ENCODE measurements at places on chromosomes 3 and 15.

- H3K4me1 ChIP-seq, result peaks cover 26% of the 10 kb centered on the region
- DNase-seq, result no peak
- H3K4me3 ChIP-seq, result no peak overlapping the region
- H3K27me3 ChIP-seq, result no peaks in the 10 kb centered on the region
- H3K27ac ChIP-seq, result no peak overlapping the region
These were observed 4.0 kb upstream of the LMLN start for GRCh38 chr3:197955892-197956477.

DNA sequence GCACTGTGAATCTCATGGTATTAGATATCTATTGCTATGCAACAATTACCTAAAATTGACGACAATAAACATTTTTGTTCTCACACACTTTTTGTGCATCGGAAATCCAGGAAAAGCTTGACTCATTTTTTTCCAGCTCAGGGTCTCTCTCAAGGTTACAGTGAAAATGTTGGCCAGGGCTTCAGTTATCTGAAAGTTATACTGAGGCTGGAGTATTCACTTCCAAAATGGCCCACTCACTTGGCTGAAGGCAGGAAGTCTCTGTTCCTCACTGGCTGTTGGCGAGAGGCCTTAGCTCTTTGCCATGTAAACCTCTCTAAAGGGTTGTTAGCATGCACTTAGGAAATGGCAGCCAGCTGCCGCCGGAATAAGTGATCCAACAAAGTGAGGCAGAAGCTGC lies 41.4 kb downstream of the OSTN start:
- no peak overlapping the region for H3K27ac ChIP-seq
- DNase-seq, result peak; percentile 77
- H3K4me1 ChIP-seq, result no peaks in the 10 kb centered on the region
- no peaks in the 10 kb centered on the region for H3K27me3 ChIP-seq
- H3K4me3 ChIP-seq, result no peak overlapping the region

DNA sequence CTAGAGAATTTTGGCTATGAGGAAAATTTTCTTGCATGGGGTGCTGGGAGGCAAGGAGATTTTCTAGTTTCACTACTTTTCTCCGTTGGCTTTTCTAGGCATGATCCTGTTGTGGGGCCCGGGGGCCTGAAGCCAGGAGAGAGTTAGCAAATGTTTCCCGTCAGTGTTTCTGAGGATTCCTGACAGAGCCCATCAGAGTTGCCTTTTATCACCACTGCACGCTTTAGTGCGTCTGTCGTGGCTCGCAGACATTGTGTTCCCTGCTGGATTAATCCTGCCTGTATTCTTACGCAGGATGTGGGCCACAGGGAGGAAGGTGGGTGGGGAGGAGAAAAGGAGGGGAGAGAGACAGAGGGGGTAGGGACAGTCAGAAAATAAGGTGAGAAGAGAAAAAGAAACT lies 18.1 kb upstream of the BOC start:
- no peak overlapping the region for H3K27ac ChIP-seq
- no peaks in the 10 kb centered on the region for H3K36me3 ChIP-seq
- peak; percentile 49 for DNase-seq
- H3K27me3 ChIP-seq, result no peaks in the 10 kb centered on the region
- peaks cover 7% of the 10 kb centered on the region for H3K4me1 ChIP-seq

DNA sequence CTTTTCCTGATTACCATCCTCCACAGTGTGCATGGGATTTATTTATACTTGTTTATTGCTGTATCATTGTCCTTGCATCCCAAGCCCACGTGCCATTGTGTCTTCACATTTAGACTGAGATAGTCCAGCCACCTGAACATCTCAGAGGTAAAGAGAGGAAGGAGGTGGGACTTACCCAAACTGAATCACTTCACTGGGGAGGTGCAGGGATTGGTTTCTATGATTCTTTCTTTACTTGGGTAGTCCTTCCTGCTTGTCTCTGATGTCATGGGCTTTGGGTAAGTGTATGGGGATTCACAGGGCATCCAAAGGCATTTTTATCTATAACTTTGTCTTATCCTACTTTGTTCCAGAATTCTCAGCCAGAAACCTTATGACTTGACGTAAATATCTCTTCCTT lies 141.5 kb upstream of the UMPS start:
- DNase-seq, result no peak
- H3K27ac ChIP-seq, result no peak overlapping the region
- H3K36me3 ChIP-seq, result no peaks in the 10 kb centered on the region
- no peak overlapping the region for H3K4me3 ChIP-seq
- peaks cover 36% of the 10 kb centered on the region for H3K27me3 ChIP-seq

- H3K4me1 ChIP-seq, result peaks cover 29% of the 10 kb centered on the region
- DNase-seq, result peak; percentile 46
- no peak overlapping the region for H3K4me3 ChIP-seq
These were observed 26.4 kb downstream of the FAH start for GRCh38 chr15:80179025-80179759.

DNA sequence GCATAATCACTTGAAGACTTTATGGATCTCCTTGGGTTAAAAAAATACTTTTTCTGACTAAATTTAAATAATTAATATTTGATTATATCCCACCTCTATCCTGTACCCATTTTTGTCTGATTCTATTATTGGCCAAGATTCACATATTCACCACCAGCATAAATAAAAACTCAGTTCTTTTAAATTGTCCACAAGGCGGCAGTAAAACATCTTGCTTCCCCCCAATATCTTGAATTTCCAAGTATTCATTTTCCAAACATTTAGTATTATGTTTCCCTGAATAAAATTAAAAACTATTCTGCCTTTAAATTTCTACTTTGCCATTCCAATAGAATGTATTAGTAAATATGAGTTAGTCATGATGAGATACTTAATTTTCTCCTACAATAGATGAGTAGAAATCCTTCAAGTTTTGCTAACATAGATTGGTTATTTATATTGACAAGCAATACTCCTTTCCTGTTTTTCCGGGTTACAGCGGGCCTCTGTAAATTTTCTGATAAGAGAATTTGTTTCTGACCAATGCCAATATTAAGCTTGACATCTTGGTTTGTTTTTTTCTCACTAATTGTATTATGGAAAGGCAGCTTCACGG lies 218.7 kb upstream of the MDFIC2 start:
- H3K27me3 ChIP-seq, result no peaks in the 10 kb centered on the region
- no peak overlapping the region for H3K4me3 ChIP-seq
- peak; percentile 65 for DNase-seq
- no peak overlapping the region for H3K27ac ChIP-seq

- no peak for DNase-seq
- no peak overlapping the region for H3K27ac ChIP-seq
- H3K4me3 ChIP-seq, result no peak overlapping the region
- peaks cover 25% of the 10 kb centered on the region for H3K4me1 ChIP-seq
- no peaks in the 10 kb centered on the region for H3K36me3 ChIP-seq
These were observed 23.7 kb upstream of the SFMBT1 start for GRCh38 chr3:53069422-53070068.

DNA sequence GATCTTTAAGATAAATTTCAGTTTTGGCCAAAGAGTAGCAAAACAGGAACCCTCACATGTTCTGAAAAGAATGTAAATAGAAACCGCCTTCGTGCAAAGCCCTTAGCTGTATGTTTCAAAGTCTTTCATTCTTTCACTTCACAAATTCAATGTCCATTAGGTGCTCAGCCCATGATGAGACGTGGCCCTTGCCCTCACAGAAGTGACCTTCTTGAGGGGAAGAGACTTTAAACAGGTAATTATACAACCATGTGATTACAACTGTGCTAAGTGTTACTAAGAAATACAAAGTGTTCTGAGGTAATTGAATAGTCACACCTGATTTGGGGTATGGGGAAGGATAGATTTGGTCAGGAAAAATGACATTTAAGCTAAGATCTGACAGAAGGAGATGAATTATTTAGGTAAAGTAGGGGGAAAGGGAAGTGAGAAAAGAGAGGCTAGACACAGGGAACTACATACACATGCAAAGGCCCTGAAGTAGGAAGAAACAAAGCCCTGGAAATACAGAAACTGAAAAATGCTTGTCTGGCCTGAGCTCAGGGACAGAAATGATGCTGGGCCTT lies 19.6 kb downstream of the HSPBAP1 start:
- DNase-seq, result no peak
- H3K27me3 ChIP-seq, result no peaks in the 10 kb centered on the region
- H3K4me3 ChIP-seq, result no peak overlapping the region
- H3K27ac ChIP-seq, result no peak overlapping the region

DNA sequence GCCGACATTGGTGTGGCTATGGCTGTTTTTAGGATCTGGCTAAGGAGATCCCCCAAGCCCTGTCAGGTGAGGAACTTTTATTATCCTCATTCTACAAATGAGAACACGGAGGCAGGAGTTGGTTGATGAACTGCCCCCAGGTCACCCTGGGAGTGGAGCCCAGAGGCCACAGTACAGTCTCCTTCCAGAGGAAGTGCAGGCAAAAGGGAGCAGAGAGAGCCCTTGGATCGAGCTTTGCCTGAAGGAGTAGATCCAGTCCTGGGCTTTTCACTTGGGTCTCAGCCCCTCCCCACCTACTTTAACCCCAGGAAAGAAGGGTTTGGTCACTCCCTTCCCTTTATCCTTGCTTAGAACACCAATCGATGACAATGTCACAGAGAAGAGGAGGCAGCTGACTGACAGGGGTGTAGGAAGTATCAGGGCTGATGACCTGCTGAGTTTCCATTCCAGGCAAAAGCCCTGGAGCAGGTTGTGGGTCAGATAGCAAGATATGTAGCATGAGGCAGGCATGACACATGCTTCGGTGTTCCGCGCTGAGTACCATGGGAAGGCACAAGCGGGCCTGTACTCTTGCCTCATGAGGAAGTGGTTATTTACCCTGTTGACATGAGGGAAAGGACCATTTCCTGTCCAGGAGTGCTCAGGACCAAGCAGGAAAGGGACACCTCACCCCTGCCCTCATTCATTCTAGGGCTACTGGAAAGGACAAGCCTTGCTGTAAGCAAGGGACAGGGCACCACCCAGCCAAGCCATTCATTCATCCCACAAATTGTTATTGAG lies 5.8 kb upstream of the PLA2G4D start:
- no peak for DNase-seq
- no peak overlapping the region for H3K4me3 ChIP-seq
- no peak overlapping the region for H3K27ac ChIP-seq
- H3K27me3 ChIP-seq, result no peaks in the 10 kb centered on the region

DNA sequence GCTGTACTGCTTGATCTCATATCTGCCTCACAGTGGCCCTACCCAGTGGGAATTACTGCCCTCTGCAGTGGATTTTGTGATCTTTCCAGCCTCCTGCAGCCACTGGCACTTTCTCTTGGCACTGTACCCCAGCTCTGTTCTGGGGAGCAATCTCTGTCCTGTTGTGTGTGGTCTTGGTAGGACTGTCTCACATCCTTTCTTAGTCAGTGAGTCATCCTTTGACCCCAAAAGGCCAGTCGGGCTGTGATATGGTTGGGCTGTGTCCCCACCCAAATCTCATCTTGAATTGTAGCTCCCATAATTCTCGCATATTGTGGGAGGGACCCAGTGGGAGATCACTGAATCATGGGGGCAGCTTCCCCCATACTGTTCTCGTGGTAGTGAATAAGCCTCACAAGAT lies 133.3 kb upstream of the TPM1 start:
- DNase-seq, result no peak
- no peaks in the 10 kb centered on the region for H3K27me3 ChIP-seq
- H3K4me1 ChIP-seq, result peaks cover 16% of the 10 kb centered on the region
- H3K4me3 ChIP-seq, result no peak overlapping the region
- H3K27ac ChIP-seq, result no peak overlapping the region

GRCh38 chr3:158727206-158728060 lies 4.8 kb downstream of the RARRES1 start:
- H3K4me1 ChIP-seq, result peaks cover 17% of the 10 kb centered on the region
- no peaks in the 10 kb centered on the region for H3K36me3 ChIP-seq
- peaks cover under 1% of the 10 kb centered on the region for H3K27me3 ChIP-seq
- H3K4me3 ChIP-seq, result no peak overlapping the region
- H3K27ac ChIP-seq, result no peak overlapping the region

DNA sequence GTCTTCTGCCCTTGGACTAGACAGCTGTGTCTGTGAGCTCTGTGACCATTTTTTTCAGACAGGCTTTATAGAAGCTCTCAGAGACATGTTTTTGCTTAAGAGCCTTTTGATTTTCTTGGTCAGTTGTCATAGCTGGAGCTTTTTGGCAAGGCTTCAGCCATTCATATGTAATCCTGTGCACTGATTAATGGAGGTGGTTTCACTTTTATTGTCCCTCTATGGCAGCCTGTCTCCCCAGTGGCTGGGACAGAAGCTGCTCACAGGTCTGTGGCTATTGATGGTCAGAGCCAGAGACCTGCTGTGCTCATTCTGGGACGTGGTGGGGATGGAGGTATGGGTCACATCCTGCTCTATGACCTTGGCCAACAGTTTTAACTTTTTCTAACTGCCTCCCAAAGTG lies 226.6 kb upstream of the LRRFIP2 start:
- DNase-seq, result no peak
- H3K4me1 ChIP-seq, result no peaks in the 10 kb centered on the region
- H3K27ac ChIP-seq, result no peak overlapping the region
- no peaks in the 10 kb centered on the region for H3K36me3 ChIP-seq
- H3K4me3 ChIP-seq, result no peak overlapping the region
- H3K27me3 ChIP-seq, result no peaks in the 10 kb centered on the region

DNA sequence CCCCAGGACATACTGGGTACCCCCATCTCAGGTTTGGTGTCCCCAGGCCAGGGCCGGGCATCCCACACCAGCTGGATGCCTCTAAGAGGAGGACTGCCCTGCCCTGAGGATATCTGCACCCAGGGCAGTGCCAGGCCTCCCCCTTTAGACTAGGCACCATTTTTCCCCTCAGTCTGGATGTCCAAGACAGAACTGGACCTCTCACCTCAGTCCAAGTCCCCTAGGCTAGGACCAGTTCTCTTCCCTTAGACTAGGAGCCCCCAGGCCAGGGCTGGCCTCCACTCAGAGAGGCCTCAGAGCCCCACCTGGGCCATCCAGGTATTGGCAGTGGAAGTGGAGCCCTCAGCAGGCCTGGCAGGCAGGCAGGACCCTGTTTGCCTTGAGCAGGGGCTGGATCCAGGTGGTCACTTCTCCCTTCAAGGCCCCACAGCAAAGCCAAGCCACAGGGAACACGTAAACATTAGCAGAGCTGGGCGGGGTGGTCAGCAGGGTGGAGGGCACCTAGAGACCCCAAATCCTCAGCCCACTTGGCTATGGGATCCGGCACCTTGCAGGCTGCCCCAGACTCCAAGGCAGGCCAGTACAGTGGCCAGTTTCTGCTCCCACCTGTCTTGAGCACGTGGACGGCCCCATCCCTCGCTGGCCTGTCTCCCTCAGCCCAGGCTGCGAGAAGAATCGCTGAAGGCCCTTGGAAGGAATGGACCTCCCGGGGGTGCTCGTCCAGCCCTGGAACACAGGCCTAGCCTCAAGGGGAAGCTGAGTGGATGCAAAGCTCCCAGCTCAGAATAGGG lies 28.3 kb downstream of the PTH1R start:
- H3K27me3 ChIP-seq, result peaks cover 19% of the 10 kb centered on the region
- H3K4me3 ChIP-seq, result no peak overlapping the region
- no peak overlapping the region for H3K27ac ChIP-seq
- no peak for DNase-seq
- peaks cover 18% of the 10 kb centered on the region for H3K4me1 ChIP-seq
- H3K36me3 ChIP-seq, result peaks cover 4% of the 10 kb centered on the region

- no peak overlapping the region for H3K4me3 ChIP-seq
- H3K36me3 ChIP-seq, result no peaks in the 10 kb centered on the region
- no peaks in the 10 kb centered on the region for H3K27me3 ChIP-seq
These were observed 92.3 kb downstream of the ATP10A start for GRCh38 chr15:25770618-25771337.
